ENCODE measurements at places on chromosomes 12 and 14. TPM values are rescaled to one million over a fixed set of nuclear protein-coding genes. Genes with fewer than 3 reads are reported as not detected.

DLK1 gene
- total RNA-seq, result 0.22 TPM

SYCP3 gene
- not detected for total RNA-seq

OASL gene
- total RNA-seq, result 1.3 TPM

TMED8 gene
- 10.5 TPM for total RNA-seq

EML5 gene
- 2.1 TPM for total RNA-seq

BDKRB2 gene
- 50.4 TPM for total RNA-seq

CLEC1B gene
- total RNA-seq, result not detected

CACNA2D4 gene
- total RNA-seq, result 5.9 TPM

YAF2 gene
- total RNA-seq, result 42.4 TPM

KRT82 gene
- total RNA-seq, result not detected

SLC17A8 gene
- total RNA-seq, result not detected

STAC3 gene
- 1.9 TPM for total RNA-seq

CFAP54 gene
- total RNA-seq, result 1.2 TPM

KLHL33 gene
- total RNA-seq, result 2.1 TPM

TRAF3 gene
- total RNA-seq, result 18.8 TPM

BIN2 gene
- 11.2 TPM for total RNA-seq

PTPRO gene
- 3.7 TPM for total RNA-seq

CD163L1 gene
- 12.0 TPM for total RNA-seq

POC1B gene
- 28.5 TPM for total RNA-seq

PTGER2 gene
- 8.5 TPM for total RNA-seq

TEX52 gene
- not detected for total RNA-seq

TAC3 gene
- total RNA-seq, result not detected

TMEM30B gene
- 50.1 TPM for total RNA-seq

GPHB5 gene
- not detected for total RNA-seq

PROX2 gene
- not detected for total RNA-seq

COPS7A gene
- 47.4 TPM for total RNA-seq

SPIC gene
- total RNA-seq, result 0.40 TPM

All from sciatic nerve (tissue), 2 donors.